ENCODE measurements at places on chromosomes 3 and 15.

DNA sequence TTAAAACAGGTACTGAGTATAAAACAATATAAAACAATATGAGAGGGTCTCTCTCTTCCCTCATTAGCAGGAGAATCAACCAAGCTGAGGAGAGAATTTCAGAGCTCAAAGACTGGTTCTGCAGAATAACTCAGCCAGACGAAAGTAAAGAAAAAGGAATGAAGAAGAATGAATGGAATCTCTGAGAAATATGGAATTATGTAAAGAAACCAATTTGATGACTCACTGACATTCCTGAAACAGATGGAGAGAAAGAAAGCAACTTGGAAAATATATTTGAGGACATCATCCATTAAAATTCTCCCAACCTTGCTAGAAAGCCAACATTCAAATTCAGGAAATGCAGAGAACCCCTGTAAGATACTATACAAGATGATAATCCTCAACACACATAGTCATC lies 630.9 kb downstream of the PYDC2 start:
- DNase-seq = no peak

GRCh38 chr3:27905625-27906024 lies 183.5 kb upstream of the EOMES start:
- no peak for DNase-seq

GRCh38 chr3:23629181-23629894 lies 176.4 kb upstream of the UBE2E1 start:
- DNase-seq = no peak

DNA sequence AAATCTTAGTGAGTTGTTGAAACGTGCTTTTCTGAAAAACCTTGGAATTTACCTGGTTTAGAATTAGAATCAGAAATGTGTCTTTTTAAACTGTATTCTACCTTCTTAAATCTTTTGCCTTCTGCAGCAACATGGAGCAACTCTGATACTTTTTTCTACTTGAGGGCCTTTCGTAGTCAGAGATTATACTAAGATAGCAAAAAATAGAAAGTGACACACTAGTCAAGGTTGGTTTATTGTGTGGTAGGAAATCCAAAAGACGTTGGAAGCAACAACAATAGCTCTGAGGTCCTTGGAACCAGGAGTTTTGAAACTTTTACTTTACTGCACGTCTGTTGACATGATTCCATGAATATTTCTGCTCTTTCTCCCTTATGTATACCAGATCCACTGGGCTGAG lies 294.9 kb downstream of the LPP start:
- DNase-seq = no peak

GRCh38 chr3:42123012-42123581 lies 31.9 kb downstream of the TRAK1 start:
- no peak for DNase-seq

- DNase-seq = no peak
Observed at GRCh38 chr3:141341536-141341935, 26.8 kb upstream of the ZBTB38 start.

- DNase-seq = no peak
Observed at GRCh38 chr3:136783708-136784191, 31.6 kb upstream of the STAG1 start.

DNA sequence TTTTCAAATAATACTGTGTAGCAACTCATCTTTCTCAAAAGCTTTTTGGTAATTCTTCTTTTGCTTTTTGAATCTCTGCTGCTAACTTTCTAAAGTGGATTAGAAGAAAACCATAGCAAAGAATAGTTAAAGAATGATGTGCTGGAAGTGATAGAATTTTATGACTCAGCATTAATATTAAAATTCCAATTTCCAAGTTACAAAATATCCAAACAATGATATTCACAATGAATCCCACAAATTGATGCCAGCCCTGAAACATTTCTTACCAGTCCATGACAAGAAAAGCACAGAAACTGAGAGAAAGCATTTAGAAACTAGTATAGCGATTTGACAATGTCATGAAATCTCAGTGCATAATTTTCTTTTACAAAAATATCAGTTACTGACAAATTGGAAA lies 482.2 kb downstream of the RBMS3 start:
- no peak for DNase-seq

DNA sequence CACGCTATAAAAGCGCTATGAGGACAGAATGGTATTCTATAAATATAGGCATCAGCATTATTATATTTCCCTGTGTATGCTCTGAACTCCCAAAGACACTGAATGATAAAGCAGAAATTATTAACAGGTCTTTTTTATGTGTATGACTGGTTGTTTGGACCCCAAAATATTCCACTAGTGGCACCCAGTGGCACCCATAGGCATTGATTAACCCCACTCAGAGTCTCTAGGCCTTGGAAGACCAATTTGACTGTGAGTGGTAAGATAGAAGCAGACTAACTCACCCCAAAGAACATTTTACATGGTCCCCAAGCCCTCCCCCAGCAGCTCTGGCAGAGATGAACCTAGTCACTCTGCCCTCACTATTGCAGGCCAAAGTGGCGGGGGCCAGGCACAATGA lies 45.4 kb upstream of the UBE2E1 start:
- no peak for DNase-seq

DNA sequence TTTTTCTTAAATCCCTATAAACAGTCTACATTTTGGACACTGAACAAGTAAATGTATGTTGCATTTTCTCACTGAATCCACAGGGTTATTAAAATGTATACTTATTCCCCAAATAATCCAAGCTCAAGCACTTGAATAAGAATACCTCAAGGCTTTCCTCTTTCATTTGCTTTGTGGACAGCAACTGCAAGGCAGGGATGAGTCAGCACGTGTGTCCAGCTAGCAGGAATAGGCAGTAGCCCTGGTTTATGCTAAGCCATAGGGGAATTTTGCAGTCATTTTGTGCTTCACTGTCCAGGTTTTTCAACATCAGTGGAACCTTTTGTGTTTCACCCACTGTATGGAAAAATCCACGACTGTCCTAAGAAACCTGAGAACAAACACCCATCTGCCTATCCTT lies 96.7 kb upstream of the KCNMB2 start:
- peak; percentile 24 for DNase-seq

- peak; percentile 37 for DNase-seq
Observed at GRCh38 chr15:101451266-101451799, 38.2 kb downstream of the PCSK6 start.

DNA sequence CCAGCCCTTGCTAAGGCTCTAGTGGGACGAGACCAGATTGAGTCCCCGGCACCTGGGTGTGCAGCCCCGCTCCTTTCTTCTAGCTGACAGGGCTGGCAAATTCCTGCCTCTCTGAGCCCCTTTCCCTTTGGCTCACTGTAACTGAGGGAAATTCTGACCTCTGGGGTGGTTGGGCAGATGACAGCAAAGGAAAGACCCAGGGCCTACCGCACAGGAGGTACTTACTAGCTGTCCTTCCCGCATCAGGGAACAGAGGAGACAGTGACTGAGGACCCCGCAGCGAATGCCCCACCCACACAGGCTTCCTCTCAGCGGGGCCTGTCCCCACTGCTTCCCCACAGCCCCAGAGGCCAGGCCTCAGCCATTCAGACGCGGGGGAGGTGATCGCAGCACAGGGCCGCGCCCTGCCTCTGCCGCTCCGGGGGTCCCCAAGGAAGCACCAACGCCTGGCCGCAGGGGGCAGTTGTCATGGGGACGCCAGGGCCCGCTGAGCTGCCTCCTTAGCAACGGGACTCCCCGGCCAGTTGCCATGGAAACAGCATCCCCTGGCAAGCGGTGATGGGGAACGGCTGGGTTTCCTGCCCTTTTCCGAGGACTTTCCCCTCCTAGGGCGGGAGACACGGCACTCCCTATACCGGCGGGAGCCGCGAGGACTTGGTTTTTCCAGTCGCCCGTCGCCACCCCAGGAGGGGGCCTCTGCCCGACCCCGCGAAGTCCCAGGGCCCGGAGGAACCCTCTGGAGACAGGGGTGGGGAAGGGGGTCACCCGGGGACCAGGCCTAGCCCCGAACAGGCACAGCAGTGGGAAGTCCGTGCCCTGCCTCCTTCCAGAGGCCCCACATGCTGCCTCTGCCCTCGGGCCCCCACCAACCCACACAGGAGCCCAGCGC lies 50.1 kb downstream of the HCN4 start:
- DNase-seq = peak; percentile 72

GRCh38 chr3:312911-313310 lies 116.3 kb downstream of the CHL1 start:
- DNase-seq = no peak

- no peak for DNase-seq
Observed at GRCh38 chr3:56190771-56191305, 277.4 kb downstream of the ERC2 start.

DNA sequence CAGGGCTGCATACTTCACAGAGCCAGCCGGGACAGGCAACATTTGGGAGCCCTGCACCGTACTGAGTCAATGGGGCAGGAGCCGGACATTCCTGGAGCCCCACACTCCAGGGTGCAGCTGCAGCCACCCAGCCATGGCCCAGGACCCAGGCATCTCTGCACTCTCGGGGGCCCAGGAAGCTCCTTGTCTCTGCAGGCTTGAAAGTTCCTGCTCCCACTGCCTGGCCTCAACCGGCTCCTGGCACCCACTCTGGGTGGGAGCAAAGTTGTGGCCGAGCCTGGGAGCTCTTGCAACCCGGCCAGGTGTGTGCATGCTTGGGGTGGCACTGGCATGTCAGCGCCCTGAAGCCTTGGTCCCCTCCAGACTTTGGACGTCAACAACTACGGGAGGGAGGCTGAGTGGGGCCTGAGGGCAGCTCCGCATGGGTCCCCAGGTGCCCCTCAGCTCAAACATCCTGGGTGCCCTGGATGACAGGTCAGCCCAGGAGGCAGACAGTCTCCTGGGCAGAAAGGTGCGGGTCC lies 833.5 kb upstream of the CADM2 start:
- no peak for DNase-seq

GRCh38 chr3:31132132-31132769 lies 237.8 kb upstream of the GADL1 start:
- no peak for DNase-seq

DNA sequence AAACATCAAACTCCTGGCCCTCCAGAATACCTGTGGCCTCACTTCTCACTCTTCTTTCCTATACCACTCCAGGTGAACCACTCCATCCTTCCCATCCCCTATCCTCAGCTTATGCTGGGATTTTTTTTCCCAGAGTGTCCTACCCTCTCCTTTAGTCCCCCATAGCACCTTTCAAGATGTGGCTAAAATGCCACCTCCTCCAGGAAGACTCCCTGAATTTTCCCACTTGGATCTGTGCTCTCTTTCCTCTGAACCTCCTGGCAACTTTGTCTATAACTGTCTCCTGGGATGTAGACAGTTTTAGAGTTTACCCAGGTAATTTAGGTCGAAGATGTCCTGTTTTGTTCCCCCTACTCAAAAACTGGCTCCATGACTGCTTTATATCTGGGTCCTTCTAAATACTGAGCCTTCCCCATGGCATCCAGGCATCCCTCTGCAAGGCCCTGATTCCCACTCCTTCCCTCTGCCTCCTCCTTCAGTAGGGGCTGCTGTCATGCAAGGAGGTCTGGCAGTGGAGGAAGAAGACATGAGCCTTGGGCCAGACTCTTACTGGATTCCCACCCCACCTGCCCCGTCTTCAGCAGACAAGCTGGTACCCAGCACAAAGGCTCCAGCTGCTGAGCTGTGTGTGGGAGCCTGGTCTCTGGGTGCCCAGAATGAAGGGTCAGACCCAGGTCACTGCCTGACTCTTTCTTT lies 161.5 kb downstream of the SMAD6 start:
- DNase-seq = peak; percentile 3

- DNase-seq = no peak
Observed at GRCh38 chr3:29764603-29765254, 483.9 kb downstream of the RBMS3 start.

GRCh38 chr15:75673426-75674235 lies 25.9 kb downstream of the SNX33 start:
- no peak for DNase-seq

DNA sequence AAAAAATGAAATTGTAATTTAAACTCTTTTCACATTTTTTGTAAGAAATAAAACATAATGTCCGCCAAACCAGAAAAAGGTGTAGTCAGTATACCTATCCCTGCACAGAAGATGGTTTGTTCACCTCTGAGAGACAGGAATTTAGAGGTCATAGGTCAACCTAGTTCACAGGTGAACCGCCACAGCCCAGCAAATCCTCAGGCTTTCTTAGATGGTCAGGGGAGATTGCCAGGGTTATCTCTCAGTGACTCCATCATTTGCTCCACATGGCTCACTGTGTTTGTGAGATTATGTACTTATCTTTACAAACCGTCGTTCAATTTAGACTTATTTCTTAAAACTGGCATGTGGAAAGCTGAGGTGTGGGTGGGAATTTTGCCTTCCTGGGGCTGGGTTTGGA lies 264.2 kb downstream of the GABRG3 start:
- DNase-seq = no peak

GRCh38 chr3:171736556-171736955 lies 73.7 kb downstream of the PLD1 start:
- no peak for DNase-seq

DNA sequence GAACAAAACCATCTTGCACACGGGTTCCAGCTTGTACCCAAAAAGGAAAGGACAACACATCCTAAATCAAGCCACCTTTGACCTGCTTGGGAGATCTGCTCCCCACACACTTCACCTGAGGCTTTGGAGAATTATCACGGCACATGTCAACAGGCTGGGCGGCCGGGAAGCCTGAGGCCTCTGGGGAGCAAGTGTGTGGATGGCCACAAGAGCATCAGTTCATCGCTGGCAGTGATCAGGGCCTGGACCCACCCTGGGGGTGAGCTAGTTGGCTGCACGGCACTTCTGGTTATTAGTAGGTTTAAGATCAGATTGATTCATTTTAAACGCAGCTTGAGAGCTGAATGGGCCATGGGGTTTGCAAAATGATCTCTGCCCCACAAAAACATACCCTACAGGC lies 108.5 kb downstream of the CHSY1 start:
- DNase-seq = no peak

DNA sequence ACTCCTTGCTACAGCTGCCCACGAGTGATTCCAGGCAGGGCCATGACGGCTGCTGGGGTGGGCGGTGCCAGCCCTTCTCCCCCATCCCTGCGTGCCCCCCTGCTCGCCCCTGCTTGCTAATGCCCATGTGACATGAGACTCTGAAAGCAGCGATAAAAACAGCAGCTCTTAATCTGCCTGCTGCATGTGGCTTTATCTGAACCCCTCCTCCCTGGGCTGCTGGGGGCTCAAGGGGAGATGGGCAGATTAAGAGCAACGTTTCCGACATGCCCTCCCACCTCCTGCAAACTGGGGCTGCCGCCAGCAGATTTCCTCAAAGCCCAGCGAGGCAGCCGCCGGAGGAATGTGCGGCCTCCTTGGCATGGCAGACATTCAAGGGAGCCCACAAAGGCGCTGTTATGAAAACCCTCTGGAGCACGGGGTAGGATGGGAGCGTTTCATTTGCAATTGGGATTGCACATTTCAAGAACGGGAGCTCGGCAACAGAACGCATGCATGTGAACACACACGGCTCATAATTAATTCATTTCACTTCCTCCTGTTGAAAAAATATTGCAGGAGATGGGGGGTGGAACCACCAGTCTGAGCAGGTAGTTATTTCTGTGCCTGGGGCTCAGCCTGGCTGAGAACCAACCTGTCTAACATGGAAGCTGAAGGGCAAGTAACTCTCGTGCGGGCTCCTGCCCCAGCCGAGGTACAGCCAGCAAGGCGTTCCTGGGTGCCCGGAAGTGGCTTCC lies 504.2 kb upstream of the PROK2 start:
- DNase-seq = peak; percentile 49

Measured in GM10248 (cell line).